ENCODE measurements at places on chromosomes 6 and 20. TPM values are rescaled to one million over a fixed set of nuclear protein-coding genes. Genes with fewer than 3 reads are reported as not detected.

Gene CALHM4
- total RNA-seq, result not detected

Gene ECT2L
- not detected for total RNA-seq

Gene FAM110A
- total RNA-seq, result 25.7 TPM

Gene FHL5
- total RNA-seq, result not detected

- DNase-seq, result no peak
Measured at GRCh38 chr6:116883005-116883404, 6.0 kb downstream of the RFX6 start.
